ENCODE measurements at places on chromosomes 16 and 17.

- no peak for DNase-seq
These were observed 56.9 kb downstream of the WWP2 start for GRCh38 chr16:69818891-69819545.

DNA sequence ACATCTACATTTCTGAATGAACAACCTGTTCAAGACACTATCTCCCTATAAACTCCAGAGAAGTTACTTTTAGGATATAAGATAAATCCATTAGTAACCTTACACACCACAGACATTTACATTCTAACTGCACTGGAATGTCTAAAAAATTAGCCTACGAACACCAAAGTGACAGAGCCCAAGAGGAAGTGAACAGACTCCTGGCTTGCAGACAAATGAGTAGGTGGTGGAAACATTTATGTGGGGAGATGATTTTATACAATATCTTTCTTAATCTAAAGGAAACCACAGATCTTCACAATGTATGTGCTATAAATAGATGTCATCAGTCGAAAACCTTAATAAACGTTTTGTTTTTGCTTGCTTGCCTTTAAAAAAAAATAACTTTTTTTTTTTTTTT, 18.8 kb downstream of the ZNF652 start:
- no peak for DNase-seq

DNA sequence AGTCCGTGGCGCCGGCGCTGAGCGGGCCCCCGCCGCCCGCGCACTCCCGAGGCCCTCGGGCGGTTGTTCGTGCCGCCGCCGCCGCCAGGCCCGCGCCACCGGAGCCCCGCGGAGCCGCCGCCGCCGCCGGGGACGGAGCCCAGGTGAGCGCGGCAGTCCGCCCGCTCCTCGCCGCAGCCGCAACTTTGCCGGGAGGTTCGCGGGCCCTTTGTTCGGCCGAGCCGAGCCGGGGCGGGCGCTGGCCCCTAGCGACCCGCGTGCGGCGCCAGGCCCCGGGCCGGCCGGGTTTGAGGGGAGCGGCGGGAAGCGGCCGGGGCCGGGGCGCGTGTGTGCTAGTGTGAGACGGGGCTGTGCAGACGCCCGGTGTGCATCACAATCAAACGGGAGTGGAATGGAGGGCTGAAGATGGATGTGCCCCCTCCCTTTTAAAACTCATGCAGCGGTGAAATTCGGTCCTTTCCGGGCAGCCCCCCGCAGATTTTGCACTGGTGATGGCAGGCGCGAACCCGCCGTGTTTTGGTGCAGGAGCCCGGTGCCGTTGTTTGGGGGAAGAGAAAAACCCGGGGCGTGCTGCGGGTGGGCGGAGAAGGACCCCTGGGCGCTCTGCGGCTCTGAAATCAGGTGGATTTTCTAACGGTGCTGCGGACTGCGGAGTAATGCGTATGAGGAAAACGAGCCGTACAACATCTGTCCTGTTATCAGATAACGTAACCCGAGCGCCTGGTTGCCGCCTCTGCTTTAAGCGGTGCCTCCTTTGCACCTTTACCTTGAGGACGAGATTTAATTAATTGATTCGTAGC, 823 bp downstream of the TNRC6C start:
- no peak for DNase-seq

- no peak for DNase-seq
These were observed 3.8 kb downstream of the HOXB2 start for GRCh38 chr17:48541036-48541576.

- no peak for DNase-seq
These were observed 117.6 kb downstream of the CCT6B start for GRCh38 chr17:34843682-34844081.

GRCh38 chr16:63467513-63467912, 1431.3 kb upstream of the CDH8 start:
- no peak for DNase-seq

- DNase-seq, result no peak
These were observed 10.1 kb upstream of the SLC16A5 start for GRCh38 chr17:75077496-75078283.

GRCh38 chr17:45740553-45741330, 43.4 kb upstream of the CRHR1 start:
- no peak for DNase-seq

DNA sequence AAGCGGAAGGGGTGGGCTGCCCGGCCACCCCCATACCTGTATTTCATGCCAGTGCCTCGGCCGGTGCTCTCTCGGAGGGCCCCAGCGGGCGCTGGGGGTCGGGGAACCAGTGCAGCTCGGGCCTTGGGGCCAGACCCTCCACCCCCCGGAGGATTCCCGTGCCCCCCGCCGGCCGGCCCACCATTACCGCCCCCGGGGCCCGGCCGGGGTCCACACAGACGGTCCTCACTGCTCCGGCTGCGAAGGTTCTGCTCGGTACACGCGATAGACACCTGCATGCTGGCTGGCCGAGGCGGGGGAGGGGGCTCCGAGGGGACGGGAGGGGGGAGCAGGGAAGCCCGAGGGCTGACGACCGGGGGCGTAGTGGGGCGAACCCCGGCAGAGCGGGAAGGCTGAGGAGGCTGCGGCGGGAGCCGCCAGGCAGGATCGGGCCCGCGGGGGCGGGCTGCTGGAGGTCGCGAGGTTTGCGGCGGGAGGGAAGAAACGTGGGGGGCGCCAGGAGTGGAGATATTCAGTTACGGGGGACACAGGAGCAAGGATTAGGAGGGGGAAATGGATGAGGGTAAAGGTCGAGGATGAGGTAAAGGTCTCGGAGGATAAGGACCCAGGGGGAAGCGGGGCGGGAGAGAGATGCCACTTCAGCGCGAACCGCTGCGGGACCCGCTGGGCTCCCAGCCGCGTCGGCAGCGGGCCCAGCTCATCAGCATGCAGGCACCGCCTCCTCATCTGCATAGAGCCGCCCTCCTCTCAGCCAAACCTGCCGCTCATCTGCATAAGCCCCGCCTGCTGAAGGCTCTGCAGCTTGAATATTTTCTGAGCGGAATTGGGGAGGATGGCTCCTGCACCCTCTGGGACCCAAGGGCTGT, at the start of gene KCNAB3:
TSS of gene KCNAB3 (minus strand) at position 699 of the 866 bp plus-strand sequence. CDS start at position 278, 421 bp downstream.
- no peak for DNase-seq

DNA sequence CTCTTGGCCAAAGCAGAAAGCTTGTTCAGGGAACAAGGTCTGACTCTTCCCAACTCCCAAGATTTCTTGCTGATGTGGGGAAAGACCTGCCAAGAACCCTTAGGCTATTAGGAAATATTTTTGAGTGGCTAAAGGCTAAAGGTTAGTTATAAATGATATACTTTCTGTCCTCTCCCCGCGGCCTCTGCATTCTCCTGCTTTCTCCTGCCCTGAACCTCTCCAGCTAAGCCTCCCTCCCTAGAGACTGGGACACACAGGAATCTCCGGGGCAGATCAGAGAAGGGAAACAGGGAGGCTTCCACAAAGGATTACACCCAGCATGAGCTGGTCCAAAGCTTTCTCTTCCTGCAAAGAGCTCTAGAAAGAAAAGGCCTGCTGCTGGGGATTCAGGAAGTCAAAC, 2.3 kb downstream of the SLC43A2 start:
- DNase-seq, result no peak

DNA sequence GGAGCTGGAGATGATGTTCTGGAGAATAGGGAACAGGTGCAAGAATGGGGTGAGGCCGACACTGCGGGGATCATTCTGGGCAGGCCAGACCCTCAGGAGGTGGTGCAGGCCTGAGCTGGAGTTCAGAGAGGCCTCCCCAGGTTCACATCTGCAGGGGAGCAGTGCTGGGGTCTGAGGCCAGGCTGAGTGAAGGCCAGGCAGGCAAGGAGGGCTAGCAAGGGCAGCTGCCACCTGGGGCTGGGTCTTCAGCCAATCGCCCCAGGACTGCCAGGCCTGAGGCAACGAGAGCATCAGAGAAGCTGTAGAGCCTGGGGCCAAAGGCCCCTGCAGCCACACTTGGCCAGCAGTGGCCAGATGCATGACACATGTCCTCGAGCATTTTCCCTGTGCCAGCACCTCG, 14.5 kb downstream of the FOXN1 start:
- DNase-seq, result no peak

- no peak for DNase-seq
These were observed 20.9 kb downstream of the HEATR9 start for GRCh38 chr17:35847633-35848373.

GRCh38 chr17:2008332-2009126, 16.6 kb downstream of the RTN4RL1 start:
- no peak for DNase-seq

GRCh38 chr16:77780378-77780837, 8.0 kb upstream of the VAT1L start:
- DNase-seq, result no peak

- no peak for DNase-seq
These were observed 428 bp downstream of the SGSM2 start for GRCh38 chr17:2337544-2338314.

DNA sequence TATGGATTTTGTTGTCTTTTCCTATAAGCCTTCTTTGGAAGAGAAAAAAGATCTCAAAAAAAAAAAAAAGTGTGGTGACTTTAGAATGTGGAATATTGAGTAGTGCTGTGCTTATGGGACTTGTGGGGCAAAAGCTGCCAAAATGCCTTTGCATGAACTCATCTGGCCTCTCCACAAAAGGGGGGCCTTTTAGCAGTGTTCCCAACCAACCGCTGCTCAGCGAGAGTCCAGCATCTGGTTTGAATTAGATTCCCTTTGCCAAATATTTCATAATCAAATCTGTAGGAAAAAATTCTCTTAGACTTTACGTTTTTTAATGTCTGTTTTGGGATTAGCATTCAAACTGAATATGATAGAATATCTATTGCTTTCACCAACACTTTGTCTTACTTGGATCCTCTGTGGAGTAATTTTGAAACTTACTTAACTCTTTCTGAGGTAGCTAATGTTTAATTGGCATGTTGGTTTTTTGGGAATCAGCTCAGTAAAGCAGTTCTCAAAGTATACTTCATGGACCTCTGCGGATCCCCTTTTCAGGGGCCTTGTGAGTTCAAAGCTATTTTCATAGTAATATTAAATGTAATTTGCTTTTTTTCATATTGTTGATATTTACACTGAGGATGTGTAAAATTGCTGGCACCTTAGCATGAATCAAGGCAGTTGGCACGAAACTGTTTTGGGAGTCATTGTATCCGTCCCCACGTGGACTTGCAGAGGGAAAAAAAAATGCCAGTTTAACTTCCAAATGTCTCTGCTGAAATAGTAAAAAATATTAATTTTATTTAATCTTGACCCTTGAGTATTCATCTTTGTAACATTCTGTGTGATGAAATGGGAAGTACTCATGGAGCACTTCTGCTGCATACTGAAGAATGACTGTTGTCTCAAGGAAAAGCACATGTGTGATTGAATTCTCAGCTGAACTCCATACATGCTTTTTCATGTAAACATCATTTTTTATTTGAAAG, 34.7 kb upstream of the VPS4A start:
- DNase-seq, result no peak

- DNase-seq, result no peak
These were observed 46.3 kb downstream of the CCDC42 start for GRCh38 chr17:8698162-8698971.

GRCh38 chr16:73131156-73131862, 83.4 kb upstream of the ZFHX3 start:
- DNase-seq, result no peak

- no peak for DNase-seq
These were observed 32.7 kb upstream of the CDH1 start for GRCh38 chr16:68704232-68704867.

DNA sequence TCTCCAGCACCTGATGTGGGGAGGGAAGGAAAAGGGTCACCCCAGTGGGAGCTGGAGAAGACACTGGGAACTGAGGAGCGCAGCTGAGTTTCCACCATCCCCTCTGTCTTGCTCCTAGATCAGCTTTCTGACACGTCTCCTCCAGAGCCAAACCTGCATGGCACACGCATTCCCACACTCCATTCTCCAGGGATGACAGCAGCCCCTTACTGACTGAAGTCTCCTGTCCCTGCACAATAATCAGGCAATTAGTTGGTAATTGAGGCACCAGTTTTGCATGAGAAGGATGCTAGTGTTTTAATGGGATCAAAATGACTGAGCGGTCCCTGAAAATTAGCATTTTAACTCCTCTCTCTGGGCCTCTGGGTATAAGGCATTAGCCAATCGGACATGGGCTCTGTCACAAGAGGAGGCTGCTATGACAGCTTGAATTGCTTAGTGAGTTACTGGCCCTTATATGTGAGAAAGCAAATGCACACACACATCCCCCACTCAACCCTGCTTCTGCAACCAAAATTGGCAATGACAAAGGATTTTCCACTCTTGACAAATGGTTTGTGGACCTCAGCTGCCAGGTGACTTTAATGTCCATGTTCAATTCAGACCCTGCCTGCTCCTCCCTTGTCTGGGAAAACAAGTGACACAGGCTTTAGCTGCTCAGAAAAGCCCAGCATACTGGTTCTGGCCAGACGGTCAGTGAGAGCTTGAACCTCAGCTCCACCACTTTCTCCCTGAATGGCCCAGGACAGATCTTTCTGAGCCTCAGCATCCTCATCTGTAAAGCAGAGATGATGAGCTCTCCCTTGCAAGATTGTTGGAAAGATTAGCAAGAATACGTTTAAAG, 57.2 kb upstream of the SREBF1 start:
- no peak for DNase-seq

- DNase-seq, result no peak
These were observed 32.0 kb downstream of the LRRC75A start for GRCh38 chr17:16459855-16460550.

DNA sequence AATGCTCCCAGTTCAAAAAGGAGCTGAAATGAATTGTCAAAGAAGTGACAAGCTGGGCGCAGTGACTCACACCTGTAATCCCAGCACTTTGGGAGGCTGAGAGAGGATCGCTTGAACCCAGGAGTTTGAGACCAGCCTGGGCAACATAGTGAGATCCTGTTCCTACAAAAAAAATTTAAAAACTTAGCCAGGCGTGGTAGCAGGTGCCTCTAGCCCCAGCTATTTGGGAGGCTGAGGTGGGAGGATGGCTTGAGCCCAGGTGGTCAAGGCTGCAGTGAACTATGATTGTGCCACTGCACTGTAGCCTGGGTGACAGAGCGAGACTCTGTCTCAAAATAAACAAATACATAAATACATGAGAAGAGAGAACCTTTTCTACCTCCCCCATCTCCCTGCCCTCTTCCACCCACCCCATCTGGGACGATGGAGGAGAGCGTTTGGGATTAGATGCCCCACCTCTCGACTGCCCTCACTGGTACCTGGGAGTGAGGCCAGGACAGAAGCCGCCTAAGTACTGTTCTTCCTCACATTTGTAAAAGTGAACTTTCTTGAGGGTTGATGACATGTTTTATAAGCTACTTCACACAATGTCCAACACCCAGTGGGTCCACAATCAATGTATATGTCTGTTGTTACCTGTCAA, 2.4 kb downstream of the IL4R start:
- DNase-seq, result no peak

- DNase-seq, result no peak
These were observed 27.5 kb downstream of the OMG start for GRCh38 chr17:31269578-31269983.

DNA sequence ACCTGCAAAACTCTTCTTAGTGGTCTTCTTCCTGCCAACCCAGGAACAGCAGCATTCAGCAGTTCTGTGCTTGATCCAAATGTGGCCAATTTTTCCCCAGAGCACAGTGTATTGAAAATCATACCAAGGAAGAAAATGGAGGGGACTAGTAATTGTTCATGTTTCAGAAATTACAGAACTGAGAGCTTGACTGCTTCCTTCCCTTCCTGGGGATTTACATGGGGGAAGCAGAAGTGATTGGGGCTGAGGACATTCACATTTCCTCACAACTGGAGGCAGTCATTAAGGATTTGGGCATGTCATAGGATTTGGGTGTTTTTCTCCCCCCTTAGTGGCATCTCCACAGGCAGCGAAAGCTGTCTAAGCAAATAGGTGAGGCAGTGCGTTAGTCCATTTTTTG, 19.7 kb downstream of the CIITA start:
- DNase-seq, result no peak

- no peak for DNase-seq
These were observed 31.0 kb downstream of the SCNN1B start for GRCh38 chr16:23333034-23333579.

GRCh38 chr17:78307887-78308638, 51.8 kb downstream of the SOCS3 start:
- no peak for DNase-seq

All from SIG-M5 (cell line).